ENCODE measurements at places on chromosomes 7 and 10.

DNA sequence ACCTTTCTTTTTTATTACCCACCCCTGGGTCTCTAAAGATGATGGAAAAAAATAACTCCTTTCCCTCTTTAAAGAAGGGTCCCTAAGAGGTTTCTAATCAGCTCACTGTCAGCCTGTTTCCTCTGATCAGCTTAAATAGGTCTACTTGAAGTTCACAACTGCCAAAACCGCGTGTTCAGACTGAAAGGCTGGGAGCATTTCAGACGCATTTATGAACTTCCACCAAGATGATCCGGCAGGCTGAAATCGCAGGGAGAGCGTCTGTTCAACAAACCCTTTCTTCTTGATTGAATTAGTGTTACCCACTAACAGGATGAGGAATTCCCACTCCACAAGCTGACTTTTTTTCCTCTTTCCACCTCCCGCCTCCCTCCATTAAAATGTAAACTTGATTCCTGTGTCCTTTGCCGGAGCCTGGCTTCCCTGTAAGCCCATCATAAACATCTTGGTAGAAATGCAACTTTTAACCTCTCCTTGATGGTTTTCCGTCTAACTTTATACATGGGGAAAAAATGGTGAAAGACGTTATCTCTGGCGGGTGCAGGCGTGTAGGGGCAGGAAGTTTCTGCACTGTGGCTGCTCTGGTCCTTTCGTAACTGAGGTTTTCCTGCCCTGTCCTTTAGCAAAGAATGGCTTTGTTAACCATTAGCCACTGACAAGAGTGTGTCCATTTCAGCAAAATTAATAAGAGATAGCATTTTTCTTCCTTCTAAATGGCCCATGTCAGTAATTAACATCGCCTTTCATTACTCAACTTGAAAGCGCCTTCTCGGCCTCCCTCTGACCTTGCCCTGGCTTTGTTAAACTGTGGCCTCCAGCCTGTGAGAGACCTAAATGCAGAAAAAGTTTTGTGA, 130.7 kb downstream of the BAMBI start:
- no peak for DNase-seq

DNA sequence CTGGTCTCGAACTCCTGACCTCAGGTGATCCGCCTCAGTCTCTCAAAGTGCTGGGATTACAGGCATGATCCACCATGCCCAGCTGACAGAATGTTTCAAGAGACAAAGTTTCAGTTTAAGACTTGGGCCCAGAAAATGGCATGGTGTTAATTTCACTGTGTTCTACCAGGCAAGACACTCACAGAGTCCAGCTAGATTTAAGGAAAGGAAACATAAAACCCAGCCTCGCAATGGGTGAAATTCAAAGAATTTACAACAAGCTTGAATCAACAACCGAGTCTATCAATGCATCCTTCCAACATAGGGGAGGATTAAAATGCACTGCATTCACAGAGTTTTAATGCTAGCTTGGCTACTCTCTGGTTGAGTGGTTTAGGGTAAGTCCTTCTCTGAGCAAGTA, 764.0 kb downstream of the XPNPEP1 start:
- DNase-seq: no peak

GRCh38 chr10:61733358-61733940, 70.7 kb downstream of the CABCOCO1 start:
- DNase-seq: peak; percentile 80

- no peak for DNase-seq
These were observed 7.0 kb upstream of the SPAG6 start for GRCh38 chr10:22338185-22338900.

DNA sequence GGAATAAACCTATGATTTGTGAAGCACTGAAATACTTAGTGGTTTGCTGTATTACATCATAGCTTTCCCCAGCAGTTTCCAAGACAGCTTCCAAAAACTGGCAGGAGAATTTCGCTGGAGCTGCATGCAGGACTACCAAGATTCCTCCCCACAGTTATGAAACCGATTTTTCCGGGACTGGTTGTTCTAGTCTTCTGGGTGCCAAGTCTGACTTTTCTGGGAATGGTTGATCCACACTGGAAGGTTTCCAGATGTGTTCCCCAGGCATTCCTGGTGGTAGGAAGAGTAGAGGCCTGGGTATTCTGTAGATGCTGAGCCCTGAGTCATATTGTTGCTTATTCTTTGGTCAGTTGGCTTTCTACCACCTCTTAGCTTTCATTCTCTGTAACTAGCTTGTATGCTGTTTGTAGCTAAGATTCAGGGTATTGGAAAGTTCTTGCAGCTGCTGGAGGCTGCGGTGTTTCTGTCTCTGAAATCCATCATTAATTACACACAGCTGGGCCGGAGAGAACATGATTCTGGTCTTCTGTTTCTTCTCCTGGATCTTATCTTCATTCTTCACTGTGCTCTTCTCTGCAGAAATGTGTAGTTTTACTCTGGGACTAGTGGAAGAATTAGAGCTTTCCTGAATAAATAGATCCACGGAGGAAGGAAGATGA, 6.3 kb downstream of the ABCC2 start:
- no peak for DNase-seq

- DNase-seq: no peak
These were observed 11.4 kb upstream of the TWIST1 start for GRCh38 chr7:19128856-19129255.

GRCh38 chr10:43681220-43681619, 32.5 kb upstream of the ZNF32 start:
- DNase-seq: no peak

DNA sequence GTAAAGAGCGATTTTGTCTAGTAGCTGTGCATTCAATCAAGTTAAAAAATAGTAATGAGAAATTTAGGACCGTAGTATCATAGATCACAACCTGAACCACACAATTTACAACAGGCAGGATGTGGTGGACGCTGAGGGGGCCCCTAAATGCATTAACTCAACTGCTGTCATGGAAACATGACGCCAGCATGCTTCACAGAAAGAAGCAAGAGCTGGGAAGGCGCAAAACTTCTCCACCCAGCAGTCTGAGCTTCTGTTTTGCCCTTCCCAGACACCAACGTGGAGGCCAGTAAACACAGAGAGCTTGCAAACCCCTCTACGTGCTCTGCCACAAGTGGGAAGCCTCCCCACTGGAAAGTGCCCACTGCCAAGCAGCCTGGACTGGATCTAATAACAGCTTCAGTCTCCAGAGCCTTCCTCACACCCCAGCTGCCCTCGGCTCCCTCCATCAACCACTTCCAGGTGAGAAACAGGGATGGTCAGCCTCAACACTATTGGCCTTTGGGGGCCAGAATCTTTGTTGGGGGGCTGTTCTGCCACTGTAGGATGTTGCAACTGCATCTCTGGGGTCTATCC, 151.8 kb downstream of the SFMBT2 start:
- DNase-seq: no peak

DNA sequence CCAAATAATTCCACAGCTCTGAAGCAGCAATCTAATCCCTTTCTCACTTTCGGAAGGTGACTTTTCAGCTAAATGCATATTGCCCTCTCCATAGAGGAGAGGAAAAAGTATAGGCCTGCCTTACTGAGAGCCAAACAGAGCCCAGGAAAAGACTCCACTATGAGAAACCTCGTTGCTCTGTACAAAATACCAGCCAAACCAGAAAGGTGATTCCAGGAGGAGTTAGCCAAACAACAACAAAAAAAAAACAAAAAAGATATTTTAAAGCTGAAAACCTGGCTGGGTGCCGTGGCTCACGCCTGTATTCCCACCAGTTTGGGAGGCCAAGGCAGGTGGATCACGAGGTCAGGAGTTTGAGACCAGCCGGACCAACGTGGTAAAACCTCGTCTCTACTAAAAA, 70.5 kb downstream of the HOXA1 start:
- DNase-seq: peak; percentile 6

DNA sequence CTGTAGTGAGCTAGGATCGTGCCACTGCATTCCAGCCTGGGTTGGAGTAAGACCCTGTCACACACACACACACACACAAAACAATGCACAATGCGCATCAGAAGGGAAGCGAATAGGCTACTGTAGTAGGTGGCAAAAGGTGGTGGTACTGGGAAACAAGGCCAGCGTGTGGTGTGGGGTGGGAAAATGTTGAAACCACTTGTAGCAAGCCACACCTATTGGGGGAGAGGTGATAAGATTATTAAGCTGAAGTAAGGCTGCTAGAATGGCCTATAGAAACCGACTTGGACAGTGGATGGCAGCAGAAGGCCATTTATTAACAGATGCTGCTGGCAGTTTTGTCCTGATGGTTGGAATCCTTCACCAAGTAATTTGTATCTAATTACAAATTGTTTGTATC, 7.2 kb upstream of the CHCHD1 start:
- no peak for DNase-seq

DNA sequence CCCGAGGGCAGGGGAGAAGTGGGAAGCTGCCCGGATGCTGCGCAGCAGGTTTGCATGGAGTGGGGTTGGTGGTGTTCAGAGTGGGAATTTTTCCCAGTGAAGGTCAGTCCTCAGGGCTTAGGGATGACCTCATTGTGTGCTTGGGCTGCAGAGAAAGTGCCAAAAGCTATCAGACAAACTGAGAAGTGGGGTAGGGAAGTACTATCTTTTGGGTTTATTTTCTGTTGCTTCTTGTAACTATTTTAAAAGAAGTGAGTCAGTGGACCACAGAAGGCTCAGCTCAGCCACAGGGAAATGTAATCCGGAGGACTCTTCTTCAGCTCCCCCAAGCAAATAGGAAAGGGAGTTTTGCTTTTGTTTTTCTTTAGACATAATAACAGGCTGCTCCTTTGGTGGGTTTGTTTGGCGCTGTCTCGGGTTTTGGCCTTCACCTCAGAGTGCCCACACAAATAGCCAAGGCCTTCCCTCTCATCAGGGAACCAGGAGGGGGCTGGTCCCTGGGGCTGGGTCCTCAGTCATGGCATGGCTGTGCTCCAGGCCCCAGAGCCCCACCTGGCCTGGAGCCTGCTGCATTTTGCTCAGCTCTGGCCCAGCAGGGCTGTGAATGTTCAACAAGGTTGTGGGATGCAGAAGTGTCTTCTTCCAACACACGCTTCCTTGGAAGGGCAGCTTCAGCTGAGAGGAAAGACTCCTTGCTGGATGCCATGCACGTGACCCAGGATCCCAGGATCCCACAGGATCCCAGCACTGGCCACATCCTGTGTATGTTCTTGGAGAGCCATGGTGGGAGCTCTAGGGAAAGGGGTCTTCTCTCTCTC, 5.4 kb upstream of the FAM170B start:
- DNase-seq: no peak

DNA sequence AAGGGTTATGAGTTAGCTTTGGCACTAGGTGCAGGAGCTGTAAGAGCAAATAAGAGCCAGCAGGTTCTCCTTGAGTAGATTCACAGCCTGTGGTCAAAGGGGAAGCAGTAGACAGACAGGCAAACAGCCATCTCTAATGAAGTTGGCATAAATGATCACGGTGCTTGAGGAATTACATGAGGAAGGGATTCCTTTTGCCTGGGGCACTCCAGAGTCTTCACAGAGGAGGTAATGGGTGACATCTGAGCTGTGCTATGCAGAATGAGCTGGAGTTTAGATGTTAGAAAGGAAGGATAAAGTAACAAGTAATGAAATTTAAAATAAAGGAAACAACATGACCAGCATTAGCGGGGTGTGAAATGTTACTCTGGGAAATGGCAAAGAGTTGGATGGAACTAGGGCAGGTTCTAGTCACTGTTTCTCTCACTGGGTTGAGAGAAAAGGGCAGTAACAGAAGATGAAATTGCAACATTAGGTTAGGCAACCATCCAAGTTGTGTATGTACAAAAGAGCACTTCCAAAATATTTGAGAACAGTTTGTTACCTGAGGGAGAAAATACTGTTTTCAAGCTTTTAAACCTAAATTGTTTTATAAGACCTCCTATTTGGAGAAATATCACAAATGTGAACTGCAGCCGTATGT, 613.8 kb downstream of the PHTF2 start:
- DNase-seq: no peak

GRCh38 chr7:85600395-85600794, 413.5 kb upstream of the SEMA3D start:
- no peak for DNase-seq

- DNase-seq: no peak
These were observed 23.4 kb upstream of the GRB10 start for GRCh38 chr7:50806143-50806542.

GRCh38 chr7:100951888-100952560, 2.7 kb downstream of the MUC3A start:
- peak; percentile 53 for DNase-seq

DNA sequence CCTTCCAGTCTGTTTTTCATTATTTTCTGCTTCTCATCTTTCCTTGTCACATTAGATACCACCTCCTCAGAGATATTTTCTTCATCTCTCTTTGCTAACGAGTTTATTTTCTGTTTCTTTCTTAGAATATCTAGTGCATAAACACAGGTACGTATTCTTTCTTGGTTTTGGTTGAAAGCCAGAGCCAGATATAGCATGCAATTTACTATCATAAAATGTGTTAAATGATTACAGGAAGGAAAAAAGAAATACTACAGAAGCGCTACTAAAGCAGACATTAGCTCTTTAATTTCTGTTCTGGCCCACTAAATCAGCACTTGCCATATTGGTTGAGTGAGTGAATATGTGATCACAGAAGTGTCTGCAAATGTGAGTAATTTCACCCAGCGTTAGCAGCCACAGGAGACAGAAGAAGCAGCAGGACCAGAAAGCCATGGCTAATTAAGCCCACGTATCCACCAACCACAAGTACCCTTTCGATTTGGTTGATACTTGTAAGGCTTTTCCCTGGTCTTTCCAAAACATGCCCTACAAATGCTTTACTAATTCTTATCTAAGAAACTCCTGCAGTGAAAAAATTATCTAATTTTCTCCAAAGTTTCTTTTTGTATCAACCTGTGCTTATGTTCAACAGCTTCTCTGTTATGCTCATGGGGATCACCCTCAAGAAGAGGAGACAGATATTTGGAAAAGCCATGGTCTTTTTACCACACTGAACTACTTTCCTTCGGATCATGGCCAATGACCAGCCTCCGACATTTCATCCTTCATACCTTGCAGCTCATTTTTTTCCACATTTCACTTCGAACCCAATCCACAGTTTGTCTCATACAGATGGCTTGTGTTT, 23.1 kb upstream of the MACC1 start:
- no peak for DNase-seq

DNA sequence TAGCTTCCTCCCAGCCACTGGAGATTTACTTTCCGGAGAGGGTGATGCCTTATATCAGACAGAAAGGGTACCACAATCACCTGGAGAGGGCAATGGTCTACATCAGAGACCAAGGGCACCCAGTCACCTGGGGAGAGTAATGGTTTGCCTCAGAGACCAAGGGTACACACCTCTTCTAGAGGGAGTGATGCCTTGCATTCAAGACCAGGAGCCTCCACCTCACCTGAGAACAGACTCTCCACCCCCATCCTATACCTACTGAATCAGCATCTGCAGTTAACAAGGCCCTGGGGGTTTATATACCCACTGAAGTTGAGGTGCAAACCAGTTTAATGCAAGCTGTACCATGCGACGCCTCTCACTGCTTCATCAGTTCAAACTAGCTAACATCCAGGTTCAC, 270.2 kb upstream of the IGFBP3 start:
- no peak for DNase-seq

- no peak for DNase-seq
These were observed 51.5 kb downstream of the VAX1 start for GRCh38 chr10:117086546-117086945.

GRCh38 chr7:109479388-109479787, 909.7 kb downstream of the DNAJB9 start:
- DNase-seq: no peak

- DNase-seq: peak; percentile 49
These were observed 90.8 kb downstream of the CHN2 start for GRCh38 chr7:29285444-29285793.

GRCh38 chr10:58608826-58609531, 96.3 kb downstream of the BICC1 start:
- no peak for DNase-seq

Data from trophoblast cell (in vitro differentiated cells and primary cell).